GM23338 (cell line): ENCODE measurements at places on chromosomes 11 and 22. TPM values are rescaled to one million over a fixed set of nuclear protein-coding genes. Genes with fewer than 3 reads are reported as not detected.

GRCh38 chr11:15199693-15200092, 85.0 kb downstream of the INSC start:
- no peak for DNase-seq

Gene FBLN1
- total RNA-seq = 134 and 137 TPM in 2 replicates

Gene TRIM29
- total RNA-seq = 0.16 and 0.28 TPM in 2 replicates

GRCh38 chr11:115933564-115933963, 429.3 kb upstream of the CADM1 start:
- DNase-seq = no peak

Gene KREMEN1
- 3.4 and 3.8 TPM in 2 replicates for total RNA-seq

Gene TRPC6
- total RNA-seq = 0.47 and 4.4 TPM in 2 replicates

DNA sequence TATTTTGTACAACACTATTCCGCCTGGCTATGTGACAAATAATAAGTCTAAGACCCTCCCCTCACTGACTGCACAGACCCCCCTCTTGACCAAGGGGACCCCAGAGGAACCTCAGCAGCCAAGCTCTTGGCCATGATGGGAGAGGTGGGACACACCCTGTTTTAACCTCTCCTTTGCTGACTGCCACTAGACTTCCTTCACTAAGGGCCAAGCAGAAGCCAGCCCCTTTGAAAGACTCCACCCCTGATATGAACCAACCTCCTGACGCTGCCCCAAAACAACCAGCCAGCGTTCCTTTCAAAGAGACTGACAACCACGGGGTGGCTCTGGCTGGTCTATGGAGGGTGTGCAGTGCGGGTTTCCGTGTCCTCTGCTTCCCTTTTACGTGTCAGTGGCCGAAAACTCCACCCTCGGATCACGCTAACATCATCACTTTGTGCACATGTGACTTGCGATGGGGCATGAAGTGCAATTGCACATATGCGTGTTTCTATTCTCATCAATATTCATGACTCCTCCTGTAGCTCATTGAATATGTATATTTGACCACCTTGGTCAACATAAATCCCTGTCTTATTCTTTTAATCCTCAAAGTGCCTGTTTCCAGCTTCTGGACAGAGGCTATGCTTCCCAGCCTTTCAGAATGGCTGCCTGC, 643.9 kb downstream of the TBC1D22A start:
- DNase-seq = no peak

DNA sequence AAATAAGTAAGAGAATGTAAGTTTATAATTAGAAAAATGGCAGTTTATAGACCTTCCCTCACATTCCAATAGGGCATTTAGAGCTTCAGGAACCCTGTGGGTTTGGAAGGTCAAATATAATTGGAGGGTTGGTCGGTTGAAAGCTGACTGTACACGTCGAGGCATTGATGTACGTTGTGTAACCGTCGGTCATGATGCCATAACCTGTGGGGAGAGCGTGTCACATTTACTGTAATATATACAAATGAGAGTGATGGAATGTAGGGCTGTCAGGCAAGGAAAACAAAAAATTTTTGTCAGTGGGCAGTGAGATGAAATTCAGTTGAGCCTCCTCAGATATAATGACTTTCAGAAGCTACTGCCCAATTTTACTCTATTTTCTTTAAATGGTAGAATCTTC, 88.5 kb downstream of the ARL14EP start:
- DNase-seq = no peak

Gene GAB4
- total RNA-seq = 1.5 and 2.7 TPM in 2 replicates

DNA sequence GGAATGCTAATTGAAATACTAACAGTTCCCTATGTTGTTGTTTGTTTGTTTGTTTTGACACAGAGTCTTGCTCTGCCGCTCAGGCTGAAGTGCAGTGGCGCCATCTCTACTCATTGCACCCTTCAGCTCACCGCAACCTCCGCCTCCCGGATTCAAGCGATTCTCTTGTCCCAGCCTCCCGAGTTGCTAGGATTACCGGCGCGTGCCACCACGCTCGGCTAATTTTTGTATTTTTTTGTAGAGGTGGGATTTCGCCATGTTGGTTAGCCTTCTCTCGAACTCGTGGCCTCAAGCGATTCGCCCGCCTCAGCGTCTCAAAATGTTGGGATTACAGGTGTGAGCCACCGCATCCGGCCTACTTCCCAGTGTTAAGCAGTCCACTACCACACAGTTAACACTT, 42.0 kb downstream of the OR4D9 start:
- no peak for DNase-seq

GRCh38 chr11:99418927-99419720, 398.4 kb downstream of the CNTN5 start:
- DNase-seq = peak; percentile 30

GRCh38 chr11:73203790-73204189, 14.3 kb upstream of the P2RY2 start:
- DNase-seq = no peak

DNA sequence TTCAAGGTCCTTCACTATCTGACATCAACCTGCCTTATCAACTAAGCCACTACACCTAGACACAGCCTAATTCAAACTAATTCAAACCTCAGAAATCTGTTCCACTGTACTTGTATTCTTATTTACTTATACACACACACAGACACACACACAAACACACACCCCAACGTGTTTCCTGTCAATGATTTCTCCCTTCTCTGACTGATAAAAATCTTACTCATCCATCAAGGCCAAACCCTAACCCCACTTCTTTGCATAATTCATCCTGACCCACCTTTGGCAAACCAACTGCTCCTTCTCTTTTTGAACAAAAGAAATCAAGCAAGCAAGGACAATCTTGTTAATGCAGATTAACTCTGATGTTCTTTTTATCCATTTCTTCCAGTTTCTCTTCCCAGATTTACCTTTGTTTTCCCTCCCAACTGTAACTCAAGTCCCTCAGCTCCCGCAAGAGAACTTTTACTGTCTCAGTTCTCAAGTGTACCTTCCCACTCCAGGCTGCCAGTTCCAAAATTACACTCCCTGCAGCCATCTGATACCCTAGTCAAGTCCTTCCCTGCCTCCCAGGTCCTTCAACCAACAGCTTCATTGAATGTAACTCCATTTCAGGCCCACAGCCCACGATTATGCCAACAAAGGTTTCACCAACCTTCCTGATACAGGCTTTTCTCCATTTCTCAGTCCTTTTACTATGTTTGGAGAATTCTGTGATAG, 78.3 kb downstream of the PAK1 start:
- DNase-seq = no peak

DNA sequence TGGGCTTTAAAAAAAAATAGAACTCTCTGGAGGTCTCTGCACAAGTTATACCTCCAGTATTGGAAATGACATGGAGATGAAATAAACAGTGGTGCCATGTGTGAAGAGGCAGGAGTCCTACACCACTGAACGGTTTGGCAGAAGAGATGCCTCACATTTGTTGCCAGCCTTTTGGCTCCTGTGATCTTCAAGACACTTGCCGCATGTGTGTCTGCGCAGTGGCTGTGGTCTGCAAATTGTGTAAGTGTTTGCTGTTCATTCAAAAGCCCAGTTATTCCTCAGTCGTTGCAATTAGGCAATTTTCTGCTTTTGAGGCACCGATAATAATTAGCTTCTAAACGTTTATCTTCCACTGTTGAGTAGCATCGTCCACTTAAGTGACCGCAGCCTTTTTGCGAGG, 319.1 kb downstream of the BRD1 start:
- no peak for DNase-seq

Gene FDX1
- 11.1 and 15.3 TPM in 2 replicates for total RNA-seq

- DNase-seq = no peak
These were observed 23.9 kb downstream of the PHLDB1 start for GRCh38 chr11:118631142-118631909.

- DNase-seq = peak; percentile 35
These were observed 25.1 kb upstream of the PLAAT3 start for GRCh38 chr11:63639199-63639832.

DNA sequence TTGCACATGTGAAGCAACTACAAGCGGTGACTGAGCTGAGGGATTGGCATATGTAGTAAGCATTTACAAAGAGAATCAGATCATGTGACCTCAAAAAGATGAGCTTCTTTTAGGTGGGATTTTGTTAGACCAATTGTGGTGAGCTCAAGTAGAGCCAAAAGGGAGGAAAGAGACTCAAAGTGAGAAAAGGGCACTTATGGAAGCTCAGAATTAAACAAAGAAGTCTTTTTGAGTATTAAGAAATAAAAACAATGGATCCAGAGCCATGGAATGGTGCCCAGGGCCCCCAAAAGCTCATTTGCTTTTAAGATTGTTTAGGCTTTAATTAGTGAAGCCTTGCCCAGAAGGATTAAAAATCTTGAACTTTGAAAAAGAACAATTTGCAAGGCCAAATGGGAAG, 246.7 kb upstream of the MPPED2 start:
- no peak for DNase-seq

Gene LIPT2
- total RNA-seq = 16.9 and 19.5 TPM in 2 replicates

GRCh38 chr22:30667107-30667493, 575 bp downstream of the DUSP18 start:
- DNase-seq = no peak

Gene FLRT1
- total RNA-seq = 0.54 and 1.1 TPM in 2 replicates

- DNase-seq = peak; percentile 33
These were observed 14.6 kb upstream of the P2RY6 start for GRCh38 chr11:73257342-73258103.

DNA sequence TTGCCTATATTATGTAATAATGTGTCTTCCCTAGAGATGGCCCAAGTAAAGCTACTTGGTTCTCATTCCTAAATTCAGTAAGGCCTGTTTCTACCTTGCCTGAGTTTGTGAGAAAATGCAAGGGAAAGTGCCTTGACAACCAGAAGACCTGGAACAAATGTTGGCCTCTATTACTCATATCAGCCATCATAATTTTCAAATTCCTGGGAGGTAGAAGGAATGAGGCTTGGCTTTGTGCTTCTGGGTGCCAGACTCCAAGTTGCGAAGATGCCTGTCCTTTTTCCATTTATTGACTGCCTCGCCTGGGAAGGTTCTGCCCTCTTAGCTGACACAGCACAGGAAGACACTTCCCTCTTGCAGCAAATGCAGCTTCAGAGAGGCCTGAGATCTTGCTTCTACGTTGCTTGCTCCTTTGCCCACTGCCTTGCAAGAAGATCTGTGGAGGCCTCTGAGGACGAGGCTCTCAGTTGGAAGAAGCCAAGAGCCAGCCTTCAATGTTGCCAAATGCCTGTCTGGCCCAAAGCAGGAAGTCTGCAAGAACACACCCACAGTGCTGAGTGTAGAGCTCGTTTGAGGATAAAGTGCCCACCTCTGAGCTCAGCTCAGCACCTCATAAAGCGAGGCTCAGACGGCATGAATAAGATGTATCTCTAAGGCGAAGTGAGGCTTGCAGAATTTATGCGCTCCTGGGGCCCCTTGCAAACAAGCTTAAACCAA, 120.1 kb downstream of the GALNT18 start:
- no peak for DNase-seq

- no peak for DNase-seq
These were observed 670.9 kb downstream of the BRD1 start for GRCh38 chr22:49156662-49157285.

DNA sequence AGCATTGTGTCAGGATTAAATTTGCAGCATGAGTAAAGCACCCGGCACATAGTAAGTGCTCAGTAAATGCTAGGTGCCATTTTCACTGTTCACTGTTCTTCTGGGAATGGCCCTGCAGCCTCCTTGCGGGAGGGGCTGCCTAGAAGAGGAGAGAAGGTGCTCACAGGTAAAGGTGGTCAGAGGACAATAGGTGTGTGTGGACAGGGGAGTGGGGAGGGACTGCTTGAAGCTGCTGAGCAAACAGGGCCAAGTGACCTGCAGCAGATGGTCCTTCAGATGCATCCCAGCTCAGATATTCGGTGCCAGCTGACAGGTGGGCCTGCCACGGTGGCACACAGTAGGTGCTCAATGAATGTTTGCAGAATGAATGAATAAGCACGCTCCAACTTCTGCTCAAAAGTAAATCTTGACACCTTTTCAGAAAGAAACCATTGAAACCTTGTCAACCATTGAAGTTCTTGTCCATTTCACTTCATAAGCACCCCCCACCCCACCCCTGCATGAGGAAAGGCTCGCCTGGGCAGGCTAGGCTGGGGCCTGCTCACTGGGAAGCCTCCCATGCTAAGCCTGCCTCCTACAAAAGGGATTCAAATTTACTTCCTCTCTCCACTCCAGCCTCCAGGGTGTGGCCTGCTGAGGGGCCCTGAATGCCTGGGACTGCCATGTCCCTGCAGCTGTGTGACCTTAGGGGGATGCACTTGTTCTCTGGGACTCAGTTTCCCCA, 1.6 kb downstream of the KIAA0930 start:
- DNase-seq = no peak

DNA sequence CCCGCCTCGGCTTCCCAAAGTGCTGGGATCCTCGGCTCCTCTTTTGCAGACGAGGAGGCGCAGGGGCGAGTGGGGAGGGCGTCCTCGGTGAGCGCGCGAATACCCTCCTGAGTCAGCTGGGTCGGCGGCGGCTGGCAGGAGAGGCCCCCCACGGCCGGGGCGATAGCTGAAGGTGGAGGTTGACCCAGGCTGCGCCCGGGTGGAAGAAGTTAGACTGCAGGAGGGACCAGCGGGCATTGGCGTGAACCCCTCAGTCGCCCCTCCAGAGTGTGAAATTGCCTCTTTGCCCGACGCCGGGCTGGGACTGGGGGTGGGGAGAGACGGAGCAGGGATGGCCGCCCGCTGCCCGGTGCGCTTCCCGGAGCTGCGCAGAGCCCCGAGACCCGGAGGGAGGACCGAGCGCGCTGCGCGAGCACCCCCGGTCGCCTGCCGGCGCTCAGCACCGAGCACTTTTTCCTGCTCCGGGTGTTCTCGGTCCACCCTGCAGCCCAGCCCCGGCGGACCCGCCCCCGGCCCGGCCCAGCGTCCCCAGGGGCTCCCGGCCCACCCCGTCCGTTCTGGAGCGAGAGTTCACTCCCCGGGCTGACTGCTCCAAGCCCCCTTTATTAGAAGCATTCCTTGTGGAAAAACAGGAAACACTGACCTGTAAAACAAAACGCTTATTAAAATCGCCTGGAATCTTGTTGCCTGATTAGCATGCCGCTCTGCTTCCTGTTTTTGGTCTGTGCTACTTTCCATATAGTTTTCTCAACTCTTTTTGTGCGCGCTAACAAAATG, 13.7 kb upstream of the CPT1A start:
- peak; percentile 64 for DNase-seq

Gene DRICH1
- not detected in 2 replicates for total RNA-seq

Gene IGLL5
- total RNA-seq = not detected in 2 replicates

DNA sequence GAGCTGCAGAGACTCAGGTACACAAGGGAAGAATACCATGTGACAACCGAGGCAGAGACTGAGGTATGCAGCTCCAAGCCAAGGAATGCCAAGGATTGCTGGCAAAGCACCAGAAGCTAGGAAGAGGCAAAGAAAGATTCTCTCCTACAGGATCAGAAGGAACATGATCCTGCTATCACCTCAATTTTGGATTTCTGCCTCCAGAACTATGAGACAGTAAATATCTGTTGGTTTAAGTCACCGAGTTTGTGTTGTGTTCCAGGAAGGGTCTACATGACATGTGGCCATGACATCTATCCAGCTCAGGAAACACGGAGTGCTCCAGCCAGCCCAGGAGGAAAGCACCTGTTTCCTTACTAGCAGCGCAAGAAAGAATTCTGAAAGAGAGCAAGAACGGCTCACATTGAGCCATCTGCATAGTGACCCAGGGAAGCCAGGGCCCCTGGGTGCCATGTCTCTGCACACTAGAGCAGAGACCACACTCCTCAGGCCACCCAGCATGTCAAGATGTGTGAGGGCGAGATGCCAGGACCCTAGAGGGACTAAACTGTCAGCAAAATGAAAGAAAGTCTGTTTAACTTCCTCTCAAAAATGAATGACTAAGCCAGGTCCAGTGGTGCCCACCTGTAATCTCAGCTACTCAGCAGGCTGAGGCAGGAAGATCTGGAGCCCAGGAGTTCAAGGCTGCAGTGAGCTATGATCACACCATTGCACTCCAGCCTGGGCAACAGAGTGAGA, 35.6 kb upstream of the GALNT18 start:
- no peak for DNase-seq
